ENCODE measurements at places on chromosomes 2 and 18.

DNA sequence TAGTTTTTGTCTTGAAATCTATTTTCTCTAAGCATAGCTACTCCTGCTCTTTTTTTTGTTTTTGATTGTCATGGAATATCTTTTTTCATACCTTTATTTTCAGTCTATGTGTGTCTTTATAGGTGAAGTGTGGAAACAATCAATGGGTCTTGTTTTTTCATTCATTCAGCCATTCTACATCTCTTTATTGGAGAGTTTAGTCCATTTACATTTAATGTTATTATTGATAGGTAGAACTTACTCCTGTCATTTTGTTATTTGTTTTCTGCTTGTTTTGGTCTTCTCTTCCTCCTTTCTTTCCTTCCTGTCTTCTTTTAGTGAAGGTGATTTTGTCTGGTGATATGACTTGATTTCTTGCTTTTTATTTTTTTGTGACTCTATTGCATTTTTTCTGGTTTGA lies 17.8 kb downstream of the IL1RL2 start:
- DNase-seq = no peak

- DNase-seq = no peak
These were observed 522.7 kb downstream of the THSD7B start for GRCh38 chr2:137287913-137288639.

GRCh38 chr2:234753701-234754100 lies 198.1 kb upstream of the SH3BP4 start:
- no peak for DNase-seq

DNA sequence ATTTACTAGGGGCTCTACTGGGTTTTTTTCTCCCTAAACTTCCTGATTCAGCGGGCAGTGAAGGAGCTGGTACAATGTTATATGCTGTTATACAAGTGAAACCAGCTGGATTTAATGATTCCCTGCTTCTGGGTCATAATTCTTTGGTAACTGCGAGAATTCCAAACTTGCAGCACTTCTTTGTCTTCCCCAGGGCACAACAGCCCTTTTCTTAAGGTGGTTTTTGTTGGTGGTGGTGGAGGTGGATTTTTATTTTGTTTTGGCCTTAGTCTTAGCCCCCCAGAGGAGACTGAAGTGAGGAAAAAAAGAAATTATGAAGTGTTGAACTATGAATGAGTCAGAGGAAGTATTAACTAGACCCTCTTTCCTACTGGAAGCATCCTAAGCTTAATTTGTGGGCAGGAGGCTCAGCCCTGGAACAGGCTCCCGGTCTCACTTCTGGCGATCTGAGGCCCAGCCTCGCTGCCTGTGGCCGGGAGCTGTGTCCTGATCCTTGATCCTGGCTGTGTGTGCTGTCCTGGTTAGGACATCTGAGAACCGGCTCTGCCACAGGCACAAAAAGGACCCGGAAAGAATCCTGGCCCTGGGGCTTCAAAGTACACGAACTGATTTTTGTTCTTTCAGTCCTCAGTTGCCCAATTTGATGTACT lies 141.9 kb downstream of the LYPD6B start:
- DNase-seq = no peak

GRCh38 chr2:194346193-194346592 lies 1310.8 kb upstream of the SLC39A10 start:
- no peak for DNase-seq

DNA sequence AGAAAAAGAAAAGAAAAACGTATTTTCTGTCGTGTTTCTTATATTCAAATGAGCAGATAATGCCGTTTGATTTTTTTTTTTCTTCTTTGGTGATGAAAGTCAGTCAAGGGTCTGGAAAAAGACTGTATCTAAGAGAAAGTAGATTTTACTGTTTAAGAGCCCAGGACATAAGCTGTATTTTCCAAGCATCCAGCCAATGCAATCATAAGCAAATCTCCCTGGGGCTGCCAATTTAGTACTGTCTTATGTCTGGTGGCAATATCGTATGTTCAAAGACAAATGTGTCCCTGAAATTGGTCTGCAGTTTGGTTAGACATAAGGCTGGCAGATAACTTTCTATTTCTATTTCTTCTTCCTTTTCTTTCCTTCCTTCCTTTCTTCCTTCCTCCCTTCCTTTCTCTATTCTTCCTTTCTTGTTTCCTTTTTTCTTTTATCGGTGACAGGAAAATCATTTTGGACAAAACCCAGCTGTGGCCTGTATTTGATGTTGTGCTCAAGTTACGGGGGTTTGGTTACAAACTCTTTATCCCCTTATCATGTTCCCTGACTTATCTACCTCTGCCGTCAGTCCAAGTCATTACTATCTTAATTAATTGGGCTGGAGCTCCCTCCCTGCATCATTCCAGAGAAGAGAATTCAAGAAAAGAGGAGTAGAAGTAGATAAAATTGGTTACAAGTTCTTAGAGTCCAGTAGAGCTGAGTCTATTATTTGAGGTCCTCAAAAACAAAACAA lies 683.4 kb upstream of the FSHR start:
- no peak for DNase-seq

DNA sequence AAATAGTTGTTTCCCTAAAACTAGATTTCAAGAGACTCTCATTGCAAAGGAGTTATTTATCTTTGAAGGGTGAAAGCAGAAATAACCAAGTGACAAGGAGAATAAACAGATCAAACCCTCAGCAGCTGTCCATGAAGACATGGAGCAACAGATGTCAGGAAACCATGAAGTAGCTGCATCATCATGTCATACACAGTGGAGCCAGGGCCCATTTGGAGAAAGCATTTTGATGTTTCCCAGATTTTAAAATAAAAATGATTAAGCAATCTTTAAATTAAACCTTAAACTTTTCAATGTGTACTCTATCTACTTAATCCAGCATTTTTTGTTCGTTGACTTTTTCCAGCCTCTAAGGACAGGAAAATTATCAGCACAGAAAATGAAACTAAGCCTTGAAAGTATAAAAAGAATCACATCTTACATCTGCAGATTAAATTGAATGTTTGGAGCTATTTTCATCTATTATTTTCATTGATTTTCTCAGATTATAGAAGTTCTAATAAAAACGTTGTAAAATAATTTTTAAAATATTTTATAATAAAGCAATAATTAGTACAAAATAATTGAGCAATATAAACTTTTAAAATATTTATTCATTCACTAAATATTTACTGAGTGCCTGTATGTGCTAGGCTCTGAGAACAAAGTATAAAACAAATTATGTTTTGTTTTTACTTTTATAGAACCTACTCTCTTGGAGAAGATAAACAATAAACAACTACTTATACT lies 860.1 kb downstream of the BCL11A start:
- no peak for DNase-seq
